ENCODE measurements at places on chromosomes 4 and X.
A peak's percentile ranks its signal among the peaks of the same experiment; 100 is the strongest.

GRCh38 chr4:10115797-10116568, 616 bp downstream of the WDR1 start:
- peak overlapping the region; percentile 76 for H3K27ac ChIP-seq
- H3K36me3 ChIP-seq = peaks cover 36% of the 10 kb centered on the region
- H3K4me3 ChIP-seq = peak overlapping the region; percentile 89
- no peaks in the 10 kb centered on the region for H3K27me3 ChIP-seq
- peaks cover 59% of the 10 kb centered on the region for H3K4me1 ChIP-seq
- no peak for DNase-seq

DNA sequence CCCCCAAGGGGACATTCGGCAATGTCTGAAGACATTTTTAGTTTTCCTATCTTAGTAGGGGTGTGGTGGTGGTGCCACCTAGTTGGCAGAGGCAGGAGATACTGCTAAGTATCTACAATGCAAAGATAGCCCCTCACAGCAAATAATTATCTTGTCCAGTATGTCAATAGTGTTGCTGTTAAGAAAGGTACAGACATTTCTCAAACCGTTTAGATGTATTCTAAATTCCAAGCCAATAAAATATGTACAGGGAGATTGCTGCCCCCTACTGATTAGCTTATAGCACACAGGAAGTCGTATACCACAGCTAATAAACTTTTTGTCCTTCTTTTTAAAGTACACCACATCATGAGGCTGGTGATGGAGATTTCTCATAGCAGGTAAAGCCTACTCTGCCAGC, 260.5 kb downstream of the TMA16 start:
- no peak for DNase-seq
- no peaks in the 10 kb centered on the region for H3K36me3 ChIP-seq
- H3K4me3 ChIP-seq = no peak overlapping the region
- no peaks in the 10 kb centered on the region for H3K27me3 ChIP-seq
- no peaks in the 10 kb centered on the region for H3K4me1 ChIP-seq
- H3K27ac ChIP-seq = no peak overlapping the region

GRCh38 chrX:43467608-43468234, 188.4 kb upstream of the MAOA start:
- no peak overlapping the region for H3K4me3 ChIP-seq
- H3K27me3 ChIP-seq = no peaks in the 10 kb centered on the region
- H3K36me3 ChIP-seq = no peaks in the 10 kb centered on the region
- no peak overlapping the region for H3K27ac ChIP-seq
- no peak for DNase-seq

GRCh38 chr4:4461850-4462249, 74.9 kb downstream of the NSG1 start:
- DNase-seq = no peak
- H3K27ac ChIP-seq = no peak overlapping the region
- H3K36me3 ChIP-seq = peaks cover 29% of the 10 kb centered on the region
- no peak overlapping the region for H3K4me3 ChIP-seq
- no peaks in the 10 kb centered on the region for H3K4me1 ChIP-seq
- no peaks in the 10 kb centered on the region for H3K27me3 ChIP-seq

All from thoracic aorta (tissue), 2 donors.